ENCODE measurements at places on chromosomes 5 and 9. TPM values are rescaled to one million over a fixed set of nuclear protein-coding genes. Genes with fewer than 3 reads are reported as not detected.

Gene LCN9
- not detected for total RNA-seq

Gene TLR4
- 14.0 TPM for total RNA-seq

Gene PDZD2
- 129 TPM for total RNA-seq

Gene GFM2
- 19.7 TPM for total RNA-seq

Gene OSMR
- 49.8 TPM for total RNA-seq

Gene TMEFF1
- 0.42 TPM for total RNA-seq

Gene TMEM252
- not detected for total RNA-seq

Gene PCDHGB7
- total RNA-seq, result 18.0 TPM

Gene PTGES
- 25.3 TPM for total RNA-seq

Gene NUTM2F
- total RNA-seq, result not detected

Gene FOXD4L4
- total RNA-seq, result not detected

Gene OR13D1
- total RNA-seq, result not detected
